ENCODE measurements at places on chromosomes 16 and 17.

- DNase-seq = peak; percentile 16
Observed at GRCh38 chr17:37174205-37174604, 201.6 kb upstream of the C17orf78 start.

DNA sequence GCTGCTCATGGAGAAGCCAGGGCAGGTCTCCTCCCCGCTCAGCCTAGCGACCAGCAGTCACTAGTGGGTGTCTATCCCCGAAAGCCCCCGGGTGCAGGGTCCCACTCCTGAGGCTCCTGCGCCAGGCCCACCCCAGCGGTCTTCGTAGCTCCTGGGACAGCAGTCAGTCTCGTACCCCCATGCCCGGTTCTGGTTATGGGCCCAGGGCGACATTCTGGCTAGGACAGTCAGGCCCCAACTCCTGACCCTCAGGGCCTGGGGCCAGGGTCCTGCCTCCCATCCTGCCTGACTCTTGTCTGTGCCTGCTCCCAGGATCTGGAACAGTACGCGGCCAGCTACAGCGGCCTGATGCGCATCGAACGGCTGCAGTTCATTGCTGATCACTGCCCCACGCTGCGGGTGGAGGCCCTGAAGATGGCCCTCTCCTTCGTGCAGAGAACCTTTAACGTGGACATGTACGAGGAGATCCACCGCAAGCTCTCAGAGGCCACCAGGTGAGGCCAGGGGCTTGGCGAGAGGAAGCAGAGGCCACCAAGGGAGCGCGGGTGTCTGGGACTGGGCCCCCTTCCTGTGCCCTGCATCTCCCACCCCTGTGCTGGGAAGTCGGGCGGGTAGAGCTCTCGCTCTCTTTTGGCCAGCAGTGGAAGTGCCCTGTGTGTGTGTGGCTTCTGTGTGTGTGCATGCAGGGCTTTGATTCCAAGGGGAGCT, 2.0 kb downstream of the GPS1 start:
- no peak for DNase-seq

DNA sequence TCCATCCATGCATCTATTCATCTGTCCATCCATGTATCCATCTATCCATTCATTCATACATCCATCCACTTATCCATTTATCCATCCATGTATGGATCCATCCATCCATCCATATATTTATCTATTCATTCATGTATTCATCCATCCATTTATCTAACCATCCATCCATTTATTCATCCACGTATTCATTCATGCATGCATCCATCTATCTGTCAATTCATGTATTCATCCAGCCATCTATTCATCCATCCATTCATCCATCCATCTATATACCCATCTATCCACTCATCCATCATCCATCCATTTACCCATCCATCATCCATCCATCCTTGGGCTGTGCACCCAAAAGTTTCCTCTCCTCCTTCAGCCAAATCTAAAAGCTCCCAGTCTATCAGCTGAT, 43.4 kb downstream of the GDE1 start:
- no peak for DNase-seq

GRCh38 chr16:31082368-31083045, 6.2 kb downstream of the PRSS53 start:
- no peak for DNase-seq

DNA sequence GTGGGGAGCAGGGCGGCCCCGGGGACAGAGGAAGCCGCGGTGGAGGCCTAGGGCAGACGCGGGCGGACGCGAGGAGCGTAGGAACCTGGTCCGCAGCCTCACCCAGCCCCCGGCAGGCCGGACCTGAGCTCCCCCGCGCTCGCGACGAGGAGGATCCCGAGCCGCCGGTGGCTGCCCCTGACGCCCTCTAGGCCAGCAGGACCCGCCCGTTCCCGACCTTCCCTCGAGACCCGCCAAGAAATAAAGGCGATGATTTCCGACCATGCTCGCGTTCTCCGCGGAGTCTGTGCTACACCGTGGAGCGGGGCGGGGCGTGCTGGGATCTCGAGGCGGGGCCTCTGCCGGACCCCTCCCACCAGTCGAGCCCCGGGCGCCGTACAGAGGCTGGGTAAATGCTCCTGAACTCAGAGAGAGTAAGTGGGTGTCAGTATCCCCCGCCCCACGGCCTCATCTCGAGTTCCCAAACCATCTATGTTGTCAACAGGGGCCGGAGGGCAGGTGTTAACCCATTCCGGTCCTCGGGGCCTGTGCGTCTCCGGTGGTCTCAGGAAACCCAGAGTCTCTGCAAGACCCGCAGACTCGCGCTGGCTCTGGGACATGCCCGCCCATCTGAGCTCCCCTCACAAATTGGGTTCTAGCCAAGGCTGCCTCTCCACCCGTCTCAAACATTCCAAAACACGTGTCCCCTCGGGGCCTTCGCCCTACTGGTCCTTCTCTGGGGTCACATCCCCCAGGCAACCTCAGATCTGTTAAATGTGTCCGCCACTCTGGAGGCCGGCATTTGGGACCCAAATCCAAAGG, 13.7 kb downstream of the SYCE1L start:
- DNase-seq = peak; percentile 82

- DNase-seq = no peak
Observed at GRCh38 chr17:49925921-49926320, 43.1 kb upstream of the DLX4 start.
